ENCODE measurements at places on chromosomes 3 and 15.

- DNase-seq: no peak
Observed at GRCh38 chr3:141608438-141608837, 121.6 kb downstream of the RASA2 start.

DNA sequence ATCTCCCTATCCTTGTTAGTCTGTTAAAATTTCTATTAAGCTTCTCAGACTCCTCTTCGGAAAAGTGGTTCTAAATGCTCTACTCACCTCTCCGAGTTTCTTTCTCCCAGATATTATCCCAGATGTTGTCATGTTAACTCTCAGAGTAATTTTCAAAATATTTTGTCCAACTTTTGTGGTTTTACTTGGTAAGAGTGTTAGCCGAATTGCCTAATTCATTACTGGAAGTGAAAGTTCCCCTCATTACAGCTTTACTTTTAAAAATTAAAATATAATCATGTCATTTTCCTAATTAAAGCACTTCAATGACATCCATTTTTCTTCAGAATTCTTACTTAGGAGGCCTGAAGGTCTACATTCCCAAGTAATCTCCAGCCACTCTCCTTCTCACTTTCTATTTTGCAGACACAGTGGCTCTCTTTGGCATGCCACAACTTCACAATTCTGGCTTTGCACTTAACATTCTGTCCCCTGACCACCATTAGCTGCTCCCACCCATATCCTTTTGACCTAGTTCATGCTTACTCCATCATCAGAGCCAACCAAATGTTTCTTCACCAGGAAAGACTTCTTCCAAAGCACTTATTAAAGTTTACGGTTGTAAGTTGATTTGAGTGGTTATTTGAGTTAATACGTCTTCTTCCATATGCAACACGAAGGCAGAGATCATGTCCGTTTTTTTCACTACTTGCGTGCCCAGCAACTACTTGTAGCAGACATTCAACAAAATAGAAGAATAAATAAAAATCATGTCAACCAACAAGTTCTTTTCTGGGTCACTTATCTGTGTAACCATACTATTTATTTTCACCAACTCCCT, 10.2 kb upstream of the TIPARP start:
- DNase-seq: no peak

DNA sequence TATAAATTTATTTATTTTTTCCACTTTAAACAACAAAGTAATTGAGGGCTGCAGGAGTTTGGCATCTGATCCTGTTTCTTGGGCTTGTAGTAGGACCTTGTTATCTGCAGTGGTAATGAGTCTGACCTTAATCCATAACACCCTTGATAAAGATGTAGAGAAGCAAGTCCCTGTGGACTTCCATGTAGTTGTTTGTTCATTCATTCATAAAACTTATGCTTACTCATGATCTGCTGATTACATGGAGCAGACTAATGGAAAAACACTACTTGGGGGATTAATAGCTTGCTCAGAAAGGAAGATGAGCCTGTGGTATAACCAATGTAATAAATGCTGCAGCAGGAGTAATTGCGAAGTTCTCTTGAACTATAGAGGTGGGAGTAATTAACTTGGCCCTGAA, 271.5 kb upstream of the TBL1XR1 start:
- DNase-seq: no peak

- no peak for DNase-seq
Observed at GRCh38 chr3:115706311-115706829, 83.1 kb downstream of the GAP43 start.

DNA sequence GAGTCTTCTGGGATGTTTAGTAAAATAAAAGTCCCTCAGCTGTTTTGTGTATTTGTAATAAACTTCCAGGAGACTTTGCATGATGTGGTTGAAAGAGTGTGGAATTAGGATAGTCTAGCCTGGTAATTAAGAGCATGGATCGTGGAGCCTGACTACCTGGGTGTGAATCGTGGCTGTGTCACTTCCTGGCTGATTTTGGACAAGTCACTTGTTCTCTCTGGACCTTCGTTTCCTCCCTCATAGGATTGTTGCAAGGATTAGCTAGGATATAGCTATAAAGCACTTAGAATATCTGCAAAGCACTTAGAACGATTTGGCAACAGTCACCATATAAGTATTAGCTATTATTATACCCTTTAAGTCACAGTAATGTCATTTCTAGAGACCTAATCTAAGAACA, 40.2 kb downstream of the SLMAP start:
- no peak for DNase-seq

DNA sequence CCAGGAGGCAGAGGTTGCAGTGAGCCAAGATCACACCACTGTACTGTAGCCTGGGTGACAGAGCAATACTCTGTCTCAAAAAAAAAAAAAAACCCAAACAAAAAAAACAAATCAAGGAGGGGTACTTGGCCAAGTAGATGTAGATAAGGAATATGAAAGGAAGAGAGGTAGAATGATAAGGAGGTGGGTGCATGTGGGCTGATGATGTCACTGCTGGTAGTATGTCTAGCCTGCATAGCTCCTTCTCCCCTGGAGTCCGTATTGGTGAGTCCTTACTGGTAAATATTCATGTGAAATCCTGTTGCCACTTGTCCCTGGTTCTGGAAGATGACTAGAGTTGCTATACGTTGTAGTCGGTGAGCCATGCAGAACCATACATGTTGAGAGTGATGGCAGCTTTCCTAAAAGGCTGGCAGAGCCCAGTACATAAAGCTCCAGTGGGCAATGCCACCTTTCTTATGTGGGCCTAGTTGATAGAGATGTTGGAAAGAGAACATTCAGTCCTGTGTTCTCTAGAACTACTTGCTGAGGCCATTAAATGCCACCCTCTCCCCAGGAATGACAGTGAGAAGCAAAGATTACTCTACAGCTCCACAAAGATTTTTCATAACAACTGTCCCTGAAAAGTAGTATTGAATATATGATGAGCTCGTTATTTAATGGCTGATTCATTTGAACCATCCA, 11.0 kb downstream of the KAT2B start:
- no peak for DNase-seq

GRCh38 chr3:197003461-197004385, 25.9 kb downstream of the MELTF start:
- no peak for DNase-seq

DNA sequence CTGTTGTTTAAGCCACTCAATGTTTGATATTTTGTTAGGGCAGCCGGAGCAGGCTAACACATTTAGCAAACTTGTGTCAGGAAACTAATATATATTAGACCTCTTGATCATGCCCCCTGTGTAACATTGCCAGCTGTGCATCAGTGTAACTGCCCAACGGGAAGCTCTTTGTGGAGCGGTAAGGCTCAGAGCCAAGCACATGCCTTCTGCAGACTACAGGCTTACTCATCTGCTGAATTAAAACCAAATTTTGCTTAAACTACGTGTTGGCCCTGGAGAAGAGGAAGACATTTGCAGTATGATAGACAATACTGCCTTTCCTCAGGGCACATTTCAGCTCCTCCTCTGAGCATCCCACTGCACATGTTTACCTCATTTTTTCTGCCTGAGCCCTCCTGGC, 50.5 kb upstream of the KCNMB2 start:
- DNase-seq: no peak

- no peak for DNase-seq
Observed at GRCh38 chr3:184738506-184738890, 26.6 kb upstream of the MAGEF1 start.

Measured in neural crest cell (in vitro differentiated cells).